ENCODE measurements at places on chromosomes 5 and 9. TPM values are rescaled to one million over a fixed set of nuclear protein-coding genes. Genes with fewer than 3 reads are reported as not detected.

GRCh38 chr5:156693113-156693512 lies 157.0 kb upstream of the PPP1R2B start:
- no peak for DNase-seq

DNA sequence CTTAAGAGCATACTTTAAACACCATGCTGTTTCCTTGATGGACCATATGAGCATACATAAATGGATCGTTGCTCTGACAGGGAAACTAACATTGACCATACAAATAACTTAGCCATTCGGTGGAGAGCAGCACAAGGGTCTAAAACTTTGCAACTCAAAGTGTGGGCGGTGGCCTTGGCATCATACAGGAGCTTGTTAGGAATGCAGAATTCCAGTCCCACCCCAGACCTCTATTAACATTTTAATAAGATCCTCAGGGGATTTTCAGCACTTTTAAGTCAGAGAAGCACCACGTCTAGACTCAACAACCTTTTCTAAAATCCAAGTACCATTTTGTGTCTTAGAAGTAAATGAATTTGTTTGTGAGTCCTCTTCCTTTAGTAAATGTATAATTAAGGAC lies 260.9 kb downstream of the EBF1 start:
- DNase-seq, result no peak

DNA sequence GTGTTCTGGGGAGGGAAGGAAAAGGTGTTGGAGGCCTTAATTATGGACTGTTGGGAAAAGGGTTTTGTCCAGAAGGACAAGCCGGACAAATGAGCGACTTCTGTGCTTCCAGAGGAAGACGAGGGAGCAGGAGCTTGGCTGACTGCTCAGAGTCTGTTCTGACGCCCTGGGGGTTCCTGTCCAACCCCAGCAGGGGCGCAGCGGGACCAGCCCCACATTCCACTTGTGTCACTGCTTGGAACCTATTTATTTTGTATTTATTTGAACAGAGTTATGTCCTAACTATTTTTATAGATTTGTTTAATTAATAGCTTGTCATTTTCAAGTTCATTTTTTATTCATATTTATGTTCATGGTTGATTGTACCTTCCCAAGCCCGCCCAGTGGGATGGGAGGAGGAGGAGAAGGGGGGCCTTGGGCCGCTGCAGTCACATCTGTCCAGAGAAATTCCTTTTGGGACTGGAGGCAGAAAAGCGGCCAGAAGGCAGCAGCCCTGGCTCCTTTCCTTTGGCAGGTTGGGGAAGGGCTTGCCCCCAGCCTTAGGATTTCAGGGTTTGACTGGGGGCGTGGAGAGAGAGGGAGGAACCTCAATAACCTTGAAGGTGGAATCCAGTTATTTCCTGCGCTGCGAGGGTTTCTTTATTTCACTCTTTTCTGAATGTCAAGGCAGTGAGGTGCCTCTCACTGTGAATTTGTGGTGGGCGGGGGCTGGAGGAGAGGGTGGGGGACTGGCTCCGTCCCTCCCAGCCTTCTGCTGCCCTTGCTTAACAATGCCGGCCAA lies 19.1 kb downstream of the PTGES2 start:
- no peak for DNase-seq

- DNase-seq, result no peak
Observed at GRCh38 chr9:136292591-136293448, 11.1 kb downstream of the CCDC187 start.

The AQP7 gene
- not detected for total RNA-seq

The NEUROG1 gene
- not detected for total RNA-seq

The ARSB gene
- 17.9 TPM for total RNA-seq
